Cardiac muscle cell (in vitro differentiated cells and primary cell): ENCODE measurements at places on chromosomes 6 and 20. TPM values are rescaled to one million over a fixed set of nuclear protein-coding genes. Genes with fewer than 3 reads are reported as not detected.

COL21A1 gene
- 1.2 and 1.4 TPM in 2 replicates for total RNA-seq

ERGIC3 gene
- 213 and 254 TPM in 2 replicates for total RNA-seq

DNA sequence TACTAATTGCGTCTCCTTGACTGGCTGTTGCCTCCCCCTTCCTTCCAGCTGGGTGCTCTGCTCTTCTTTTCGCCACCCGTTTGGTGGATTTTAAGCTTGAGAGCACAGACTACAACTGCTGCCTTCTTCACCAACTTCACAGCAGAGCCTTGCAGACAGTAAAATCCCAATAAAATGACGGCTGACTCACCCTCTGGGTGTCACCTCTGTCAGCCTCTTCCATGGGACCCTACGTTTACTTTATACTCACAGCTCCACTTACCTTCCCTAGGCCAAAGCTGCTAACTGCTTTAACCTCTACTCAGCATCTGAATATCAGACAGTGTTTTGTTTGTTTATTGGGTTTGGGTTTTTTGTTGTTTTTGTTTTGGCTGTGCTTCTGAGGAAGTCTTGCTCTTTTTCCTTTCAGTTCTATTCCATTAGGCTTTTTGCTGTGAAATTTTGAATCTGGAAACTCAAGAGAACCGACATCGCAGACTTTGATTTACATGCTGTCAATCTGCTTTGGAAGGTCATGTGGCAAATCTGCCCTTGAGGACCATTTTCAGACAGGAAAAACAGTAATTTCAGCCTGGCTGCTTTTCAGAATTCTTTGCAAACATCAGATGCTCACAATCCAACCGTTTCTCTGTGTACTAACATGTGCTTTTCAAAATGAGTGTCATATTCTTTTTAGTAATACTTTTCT, 2.4 kb downstream of the AGPAT4 start:
- no peak for DNase-seq

- no peak for DNase-seq
Measured at GRCh38 chr6:29577544-29577943, 7.4 kb upstream of the OR2H2 start.

- DNase-seq, result no peak
Measured at GRCh38 chr20:10715035-10715434, 41.2 kb upstream of the JAG1 start.

GRCh38 chr20:48737434-48738093, 90.2 kb downstream of the PREX1 start:
- DNase-seq, result no peak

DNA sequence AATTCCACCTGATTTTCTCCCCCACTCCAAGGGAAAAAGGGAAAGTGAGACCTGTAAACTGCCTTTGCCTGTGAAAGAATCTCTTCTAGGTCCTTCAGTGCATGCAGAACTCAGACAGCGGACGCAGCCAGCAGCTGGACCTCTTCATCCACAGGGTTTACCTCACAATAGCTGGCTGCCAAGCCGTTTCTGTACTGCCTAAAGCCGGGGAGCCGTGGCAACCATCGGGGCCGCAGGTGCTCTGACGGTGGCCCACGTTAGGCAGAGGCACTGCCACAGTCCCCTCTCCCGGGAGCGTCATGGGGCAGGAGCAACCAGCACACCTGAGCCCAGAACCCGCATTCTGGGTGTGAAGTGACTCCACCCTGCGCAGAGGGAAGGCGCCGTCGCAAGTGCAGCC, 206.1 kb downstream of the TTLL2 start:
- DNase-seq, result no peak
